Aorta (tissue), 5 donors: ENCODE measurements at places on chromosomes 5 and 9. TPM values are rescaled to one million over a fixed set of nuclear protein-coding genes. Genes with fewer than 3 reads are reported as not detected.

NME5 gene
- total RNA-seq = 2.1 TPM

HAVCR1 gene
- 1.8 TPM for total RNA-seq

HMMR gene
- 2.2 TPM for total RNA-seq

GDA gene
- not detected for total RNA-seq

LIX1 gene
- not detected for total RNA-seq

RGS7BP gene
- 6.8 TPM for total RNA-seq
